ENCODE measurements at places on chromosomes 3 and 15. TPM values are rescaled to one million over a fixed set of nuclear protein-coding genes. Genes with fewer than 3 reads are reported as not detected.

The CNTN3 gene
- not detected for total RNA-seq

The PARP15 gene
- 74.5 TPM for total RNA-seq

The RAB6B gene
- 0.55 TPM for total RNA-seq

The UBAP1L gene
- total RNA-seq = 16.6 TPM

DNA sequence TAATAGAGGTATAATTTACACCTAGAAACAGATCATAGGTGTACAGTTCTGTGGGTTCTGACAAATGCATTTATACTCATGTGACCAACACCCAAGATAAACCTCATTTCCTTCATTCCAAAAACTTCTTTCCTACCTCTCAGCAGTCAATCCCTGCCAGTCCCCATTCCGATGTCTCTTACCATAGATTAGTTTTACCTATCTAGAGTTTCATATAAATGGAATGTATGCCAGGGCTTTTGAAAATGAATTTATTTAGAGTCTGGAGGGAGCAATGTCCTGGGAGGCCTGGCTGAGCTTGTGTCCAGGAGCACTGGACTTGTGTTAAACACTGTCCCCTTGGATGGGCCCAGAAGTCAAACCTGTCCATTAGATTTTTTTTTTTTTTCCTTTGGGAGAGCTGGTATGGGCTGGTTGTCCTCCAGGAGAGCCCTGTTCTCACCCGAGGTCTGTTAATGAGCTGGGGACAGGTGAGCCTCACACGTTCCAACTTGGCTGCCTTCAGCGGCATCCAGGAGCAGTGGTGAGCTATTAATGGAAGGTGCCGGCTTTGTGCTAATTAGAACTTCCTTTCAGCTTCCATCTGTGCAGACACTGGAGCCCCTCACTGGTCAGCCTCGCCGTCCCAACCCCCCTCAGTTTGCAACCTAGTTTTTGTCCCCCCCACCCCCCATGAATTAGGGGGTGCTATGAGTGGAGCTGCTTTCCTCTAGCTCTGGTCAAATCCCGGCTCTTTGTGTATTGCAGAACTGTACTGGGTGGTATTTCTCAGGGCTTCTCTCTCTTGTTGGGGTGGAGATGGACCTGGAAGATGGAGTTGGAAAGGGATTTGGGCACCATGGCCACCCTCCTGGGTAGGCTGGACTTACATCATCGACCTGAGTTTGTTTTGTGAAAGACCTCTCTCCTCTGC is 40.7 kb upstream of the POLG start:
- DNase-seq = no peak

DNA sequence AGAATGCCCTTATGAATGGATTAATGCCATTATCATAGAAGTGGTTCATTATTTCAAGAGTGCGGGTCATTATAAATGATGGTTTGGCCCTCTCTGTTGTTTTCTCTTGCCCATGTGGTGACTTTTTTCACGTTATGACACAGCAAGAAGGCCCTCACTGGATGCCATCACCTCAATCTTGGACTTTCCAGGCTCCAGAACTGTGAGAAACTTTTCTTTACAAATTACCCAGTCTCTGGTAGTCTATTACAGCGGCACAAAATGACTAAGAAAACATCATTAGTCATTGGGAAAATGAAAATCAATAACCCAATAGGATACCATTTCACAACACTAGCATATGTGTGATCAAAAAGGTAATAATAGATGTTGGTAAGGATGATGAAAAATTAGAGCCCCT is 119.0 kb upstream of the LPP start:
- no peak for DNase-seq

Measured in CD4-positive, alpha-beta memory T cell (primary cell).